ENCODE measurements at places on chromosomes 6 and 20.

DNA sequence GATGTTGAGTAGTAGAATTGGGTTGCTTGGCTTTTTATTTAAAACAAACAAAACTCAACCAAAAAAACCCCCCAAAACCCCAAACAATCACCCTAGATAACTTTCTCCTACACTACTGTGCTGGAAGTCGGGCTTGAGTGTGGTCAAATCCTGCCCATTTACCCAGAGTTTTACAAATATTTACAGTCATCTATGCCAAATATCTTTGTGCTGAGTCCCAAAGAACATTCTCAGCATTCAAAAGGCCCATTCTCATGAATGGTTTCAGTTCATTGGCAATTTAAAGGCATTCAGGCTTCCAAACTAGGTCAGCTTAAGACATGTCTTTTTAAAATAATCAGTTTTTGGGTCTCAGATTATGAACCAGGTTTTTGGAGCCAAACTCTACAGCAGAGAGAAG lies 1.8 kb downstream of the RNF144B start:
- DNase-seq = no peak

DNA sequence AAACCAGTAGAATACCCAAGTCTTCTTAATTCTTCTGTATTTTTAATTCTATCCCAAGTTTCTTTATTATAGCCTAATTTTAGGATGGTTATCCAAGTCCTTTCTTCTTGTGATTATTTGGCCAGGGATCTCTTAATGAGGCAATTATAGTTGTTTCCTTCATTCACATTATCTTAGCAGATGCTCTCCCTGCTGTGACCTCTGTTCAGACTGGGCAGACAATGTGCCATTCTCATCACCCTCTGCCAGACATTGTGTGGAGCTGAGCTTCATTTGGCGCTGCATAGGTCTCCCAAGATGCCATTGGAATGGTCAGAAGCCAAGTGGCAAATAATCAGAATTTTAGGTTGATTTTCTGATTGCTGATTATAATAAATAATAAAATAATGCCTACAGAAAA lies 79.4 kb downstream of the LIN28B start:
- no peak for DNase-seq

DNA sequence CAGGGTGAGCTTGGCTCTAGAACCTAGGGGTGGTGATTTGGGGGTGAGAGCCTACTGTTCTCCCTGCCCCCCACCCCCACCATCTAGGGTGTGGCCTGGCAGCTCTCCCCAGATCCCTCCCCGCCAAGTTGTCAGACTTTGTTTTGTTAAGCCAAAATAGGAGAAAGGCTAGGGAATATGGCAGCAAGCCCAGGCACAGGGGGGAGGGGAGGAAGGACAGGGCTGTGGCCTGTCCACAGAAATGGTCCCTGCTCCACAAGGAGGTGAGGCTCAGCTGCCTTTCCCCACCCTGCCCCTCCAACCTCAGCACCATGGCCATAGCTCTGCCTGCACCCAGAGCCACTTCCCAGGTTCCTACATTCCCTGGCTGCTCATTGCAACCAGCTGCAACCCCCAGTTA lies 17.2 kb downstream of the SCUBE3 start:
- DNase-seq = no peak

GRCh38 chr20:31824125-31824485 lies 4.9 kb downstream of the MYLK2 start:
- DNase-seq = no peak

- DNase-seq = no peak
These were observed 73.1 kb downstream of the NCOA3 start for GRCh38 chr20:47574616-47575364.

DNA sequence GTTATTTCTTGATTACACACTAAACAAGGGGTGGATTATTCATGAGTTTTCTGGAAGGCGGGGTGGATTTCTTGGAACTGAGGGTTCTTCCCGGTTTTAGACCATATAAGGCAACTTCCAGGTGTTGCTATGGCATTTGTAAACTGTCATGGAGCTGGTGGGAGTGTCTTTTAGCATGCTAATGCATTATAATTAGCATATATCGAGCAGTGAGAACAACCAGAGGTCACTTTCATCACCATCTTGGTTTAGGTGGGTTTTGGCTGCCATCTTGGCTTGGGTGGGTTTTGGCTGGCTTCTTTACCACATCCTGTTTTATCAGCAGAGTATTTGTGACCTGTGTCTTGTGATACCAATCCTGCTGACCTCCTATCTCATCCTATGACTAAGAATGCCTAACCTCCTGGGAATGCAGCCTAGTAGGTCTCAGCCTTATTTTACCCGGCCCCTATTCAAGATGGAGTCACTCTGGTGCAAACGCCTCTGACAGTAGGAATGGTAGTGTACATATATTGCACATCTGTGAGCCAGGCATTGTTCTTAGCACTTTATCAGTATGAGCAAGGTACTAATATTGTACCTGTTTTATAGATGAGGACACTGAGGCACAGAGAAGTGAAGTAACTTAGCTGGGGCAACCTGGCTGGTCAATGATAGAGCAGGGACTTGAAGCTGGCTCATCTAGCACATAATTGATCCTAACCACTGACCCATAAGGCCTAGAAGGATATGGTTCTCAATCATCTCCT lies 203.7 kb downstream of the NFATC2 start:
- no peak for DNase-seq

DNA sequence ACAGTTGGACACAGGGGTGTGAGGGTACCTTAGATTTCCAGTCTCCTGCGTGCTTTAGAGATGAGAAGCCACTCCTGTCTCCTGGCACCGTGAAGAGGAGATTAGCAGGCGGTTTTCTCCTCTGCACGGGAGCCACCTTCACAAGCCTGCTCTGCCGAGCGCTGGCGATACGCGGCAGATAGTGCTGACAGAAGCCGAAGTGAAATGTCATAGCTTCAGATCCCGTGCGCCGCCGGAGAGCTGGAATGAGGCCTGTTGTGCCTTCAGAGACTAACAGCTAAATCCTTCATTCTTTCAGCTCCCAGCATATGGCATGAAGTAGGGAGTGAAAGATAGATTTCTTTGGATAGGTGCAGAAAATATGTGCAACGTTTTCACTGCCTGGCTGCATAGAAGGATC lies 371.0 kb downstream of the TAF4 start:
- no peak for DNase-seq

GRCh38 chr6:31621320-31621939 lies 915 bp downstream of the PRRC2A start:
- no peak for DNase-seq

DNA sequence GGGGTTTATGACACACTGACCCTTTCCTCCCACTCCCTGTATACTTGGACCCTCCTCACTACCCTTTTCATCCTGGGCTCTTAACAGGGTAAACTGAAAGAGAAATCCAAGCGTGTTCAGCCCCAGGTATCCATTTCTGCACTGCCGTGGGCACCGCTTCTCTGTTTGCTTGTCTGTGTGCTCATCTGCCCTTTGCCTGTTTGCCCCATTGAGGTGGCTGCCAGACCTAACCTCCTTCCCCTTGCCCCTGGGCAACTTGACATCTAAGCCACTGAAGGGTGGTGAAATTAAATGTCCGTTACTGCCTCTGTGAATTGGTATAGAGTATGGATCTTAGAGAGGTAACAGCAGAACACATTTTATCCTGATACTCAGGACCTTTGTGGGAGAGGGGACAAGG lies 38.7 kb downstream of the ACSS2 start:
- no peak for DNase-seq

DNA sequence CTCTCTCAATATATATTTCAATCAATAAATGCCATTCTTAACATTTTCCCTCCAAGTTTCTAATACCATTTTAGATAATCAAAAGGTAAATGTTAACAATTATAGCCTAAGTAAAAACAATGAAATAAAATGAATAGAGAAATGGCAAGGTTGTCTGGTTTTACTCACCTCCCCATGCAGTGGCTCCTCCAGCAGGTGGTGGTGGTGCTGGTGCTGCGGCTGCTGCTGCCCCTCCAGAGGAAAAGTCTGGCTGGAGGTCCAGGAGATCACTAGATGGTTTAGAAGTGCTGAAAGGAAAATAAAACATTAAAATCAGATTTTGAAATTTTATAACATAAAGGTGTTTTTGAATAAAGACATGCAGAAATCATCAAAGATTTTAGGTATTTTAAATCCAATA lies 93.2 kb downstream of the PRSS35 start:
- no peak for DNase-seq

DNA sequence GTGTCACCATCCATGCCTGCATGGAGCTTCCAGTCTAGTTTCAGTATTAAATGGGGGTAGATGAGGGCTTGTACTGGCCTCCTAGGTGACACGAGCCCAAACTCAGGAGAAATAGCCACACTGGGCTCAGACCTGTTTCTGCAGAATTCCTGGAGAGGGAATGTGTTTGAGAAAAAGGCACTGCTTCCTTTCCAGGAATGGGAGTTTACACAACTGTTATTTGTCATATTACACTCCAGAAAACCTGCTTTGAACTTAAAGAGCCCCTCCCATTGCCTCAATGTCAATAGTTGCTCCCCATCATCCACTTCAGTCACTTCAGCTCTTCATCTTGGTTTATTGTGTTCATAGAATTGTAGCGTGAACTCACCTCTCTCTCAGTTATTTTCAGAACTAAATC lies 151.5 kb downstream of the CFAP61 start:
- no peak for DNase-seq

DNA sequence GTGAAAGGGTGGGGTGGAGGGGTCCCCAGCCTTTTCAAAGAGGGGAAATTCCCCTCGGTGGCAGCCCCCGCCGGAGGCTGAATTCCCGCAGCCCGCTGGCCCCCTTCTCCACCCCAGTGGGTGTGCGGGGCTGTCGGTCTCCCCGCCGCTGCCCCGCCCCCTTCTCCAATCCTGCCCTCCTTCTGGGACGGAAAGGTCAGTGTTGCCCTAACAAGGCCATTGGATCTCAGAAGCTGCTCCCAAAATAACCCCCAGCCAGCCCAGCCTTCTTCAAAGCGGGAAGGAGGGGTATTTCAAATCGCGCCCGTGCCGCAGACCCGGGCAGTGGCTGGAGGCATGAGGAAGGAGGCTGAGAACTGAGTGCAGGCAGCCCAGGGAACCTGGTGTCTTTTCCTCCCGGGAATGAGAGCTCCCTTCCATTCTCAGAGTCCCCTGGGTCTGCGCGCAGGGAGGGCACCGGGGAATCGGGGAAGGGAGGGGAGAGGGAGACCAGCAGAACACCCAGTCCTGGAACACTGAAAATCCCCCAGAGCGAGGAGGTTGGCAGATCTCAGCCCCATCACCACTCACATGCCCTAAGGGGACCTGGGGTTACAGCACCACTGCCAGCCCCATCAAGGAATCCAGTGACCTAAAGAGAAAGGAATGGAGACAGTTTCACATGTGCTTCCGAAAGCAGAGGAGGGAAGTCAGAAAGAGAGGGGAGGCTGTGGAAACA lies at the start of gene JPH2:
Gene JPH2, minus strand, starts transcription at position 135 of the 718 bp plus-strand sequence. CDS start 483 bp downstream, outside the sequence.
- DNase-seq = no peak

DNA sequence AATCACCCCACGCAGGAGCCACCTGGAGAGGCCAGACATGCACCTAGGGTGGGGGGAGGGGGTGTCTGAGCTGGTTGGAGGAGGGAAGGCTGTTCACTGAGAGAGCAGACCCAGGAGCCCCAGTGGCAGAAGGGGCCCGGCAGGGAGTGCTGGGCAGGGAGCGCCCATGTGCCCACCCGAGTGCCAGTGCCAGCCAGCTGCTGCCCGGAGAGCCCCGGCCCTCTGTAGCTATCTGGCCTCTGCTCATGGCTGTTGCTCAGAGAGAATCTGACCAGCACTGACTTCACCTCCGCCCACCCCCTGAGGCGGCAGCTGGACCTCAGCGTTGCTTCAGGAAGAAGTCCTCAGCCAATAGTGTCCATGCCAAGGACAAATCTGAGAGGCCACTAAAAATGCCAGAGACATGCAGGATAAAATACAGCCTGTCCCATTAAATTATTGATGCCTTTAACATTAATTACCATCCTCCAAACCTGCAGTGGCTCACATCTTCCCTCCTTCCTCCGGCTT lies 22.8 kb downstream of the SLC17A9 start:
- DNase-seq = no peak

DNA sequence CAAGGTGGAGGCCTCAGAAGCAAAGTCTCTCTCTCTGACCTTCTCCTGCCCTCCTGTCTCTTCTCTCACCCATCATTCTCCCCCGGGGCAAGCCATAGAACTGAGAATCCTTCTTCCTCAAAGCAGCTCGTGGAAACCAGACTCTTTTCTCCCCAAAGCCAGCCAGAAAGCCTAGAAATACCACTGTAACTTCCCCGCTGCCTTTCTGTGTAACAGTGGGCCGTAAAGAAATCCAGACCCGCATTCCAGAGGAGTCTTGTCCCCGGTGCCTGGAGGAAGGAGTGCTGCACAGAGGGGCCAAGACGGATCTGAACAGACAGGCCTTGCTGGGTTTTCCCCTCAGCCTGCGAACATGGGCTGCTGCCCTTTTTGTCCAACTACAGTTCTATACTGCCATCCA lies 977 bp upstream of the SLC22A2 start:
- no peak for DNase-seq

GRCh38 chr20:3572151-3572550 lies 91.0 kb downstream of the GFRA4 start:
- DNase-seq = no peak

DNA sequence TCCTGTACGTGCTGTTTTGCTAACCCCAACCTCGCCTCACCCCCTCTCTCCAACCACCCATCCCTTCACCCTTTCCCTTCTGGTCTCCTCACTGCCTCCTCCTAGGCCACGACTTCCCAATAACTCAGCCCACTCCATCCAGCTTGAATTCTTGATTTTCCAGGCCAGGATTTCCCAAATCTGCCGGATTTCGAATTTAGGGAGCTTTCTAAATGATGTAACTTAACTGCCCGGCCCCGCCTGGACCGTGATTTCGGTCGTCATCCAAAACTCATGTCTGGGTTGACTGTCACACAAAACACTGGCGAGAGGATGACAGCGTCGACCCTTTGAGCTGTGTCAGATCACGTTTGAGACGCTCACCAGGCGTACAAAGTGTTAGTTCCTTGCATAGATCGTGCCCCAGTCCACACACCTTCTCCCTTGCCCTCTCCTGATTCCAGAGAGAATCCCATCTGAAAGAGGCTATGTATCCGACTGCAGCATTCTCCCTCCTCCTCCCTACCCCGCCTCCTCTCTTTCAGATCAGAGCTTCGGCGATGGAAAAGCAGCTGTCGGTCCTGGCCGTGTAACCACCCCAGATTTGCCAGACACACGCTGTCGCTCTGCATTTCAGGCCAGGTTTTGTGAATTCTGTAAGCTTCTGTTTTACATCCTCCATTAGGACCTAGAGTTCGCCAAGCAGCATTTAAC lies 168.2 kb downstream of the GPX5 start:
- no peak for DNase-seq

GRCh38 chr6:36677753-36678487 lies 594 bp upstream of the CDKN1A start:
- no peak for DNase-seq

DNA sequence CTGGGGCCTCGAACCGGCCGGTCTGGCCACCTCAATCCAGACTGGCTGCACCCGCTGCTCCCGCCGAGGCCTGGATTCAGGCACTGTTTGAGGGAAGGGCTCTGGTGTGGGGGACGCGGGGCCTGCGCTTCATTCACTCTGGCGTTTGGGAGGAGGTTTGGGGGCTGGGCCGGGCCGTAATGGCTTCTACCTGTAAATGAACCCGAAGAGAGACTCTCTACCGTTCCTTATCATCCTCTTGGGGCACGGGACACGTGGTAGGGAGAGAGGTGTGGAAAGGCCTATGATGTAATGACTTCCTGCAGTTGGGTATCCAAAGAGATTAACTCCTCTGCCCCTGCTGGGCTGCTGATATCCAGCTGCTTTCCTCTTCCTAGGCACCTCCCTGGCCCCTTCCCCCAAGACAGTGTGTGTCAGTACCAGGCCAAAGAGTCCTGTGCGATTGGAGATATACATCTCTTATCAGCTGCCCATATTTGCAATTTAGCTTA lies 1.8 kb downstream of the FOXO3 start:
- peak; percentile 91 for DNase-seq

- DNase-seq = no peak
These were observed 29.3 kb downstream of the CST8 start for GRCh38 chr20:23520185-23520584.

GRCh38 chr6:121780325-121781321 lies 345.2 kb downstream of the GJA1 start:
- DNase-seq = no peak

Measured in CMK (cell line).